ENCODE measurements at places on chromosomes 13 and 19.
A peak's percentile ranks its signal among the peaks of the same experiment; 100 is the strongest.

GRCh38 chr19:44723299-44723951 lies 24.5 kb downstream of the CEACAM16 start:
- no peak for DNase-seq

- DNase-seq, result no peak
These were observed 63.4 kb downstream of the RYR1 start for GRCh38 chr19:38496603-38497487.

- no peak for DNase-seq
These were observed 5.9 kb downstream of the ADGRE2 start for GRCh38 chr19:14772467-14772866.

DNA sequence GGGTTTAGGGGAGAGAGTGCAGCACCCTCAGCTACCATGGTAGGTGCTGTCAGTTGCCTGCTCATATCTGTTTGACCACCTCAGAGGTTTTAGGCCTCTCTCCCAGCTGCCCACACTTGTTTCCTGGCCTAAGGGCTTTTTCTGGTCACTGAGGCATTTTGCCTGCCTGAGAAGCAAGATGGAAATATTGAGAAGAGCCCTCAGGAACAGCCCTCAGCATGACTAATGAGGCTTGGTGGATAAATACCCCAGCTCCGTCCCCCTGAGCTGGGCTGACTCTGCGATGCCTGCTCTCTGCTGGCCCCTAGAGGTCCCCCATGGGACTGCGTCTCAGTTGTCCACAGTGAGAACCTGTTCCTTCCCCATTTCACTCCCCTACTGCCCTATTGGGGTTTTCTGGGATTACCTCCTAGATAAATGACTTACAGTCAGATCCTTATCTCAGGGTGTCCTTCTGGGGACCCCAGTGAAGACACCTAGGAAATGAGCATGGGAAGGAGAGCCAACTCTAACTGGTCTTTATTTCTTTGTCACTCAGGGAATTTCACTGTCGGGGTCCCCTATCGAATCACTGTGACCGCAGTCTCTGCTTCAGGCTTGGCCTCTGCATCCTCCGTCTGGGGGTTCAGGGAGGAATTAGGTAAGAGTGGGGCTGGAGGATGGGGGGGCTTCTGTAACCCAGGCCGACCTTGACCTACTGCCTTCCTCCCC lies 13.3 kb downstream of the PALM3 start:
- peak; percentile 82 for DNase-seq

- no peak for DNase-seq
These were observed 131.4 kb downstream of the TNFRSF19 start for GRCh38 chr13:23701636-23702035.

GRCh38 chr19:55275851-55276719 lies 3.8 kb downstream of the HSPBP1 start:
- DNase-seq, result no peak

- DNase-seq, result no peak
These were observed 897.2 kb downstream of the DIAPH3 start for GRCh38 chr13:59266478-59267063.

- DNase-seq, result no peak
These were observed 6.7 kb downstream of the ZNF865 start for GRCh38 chr19:55611983-55612645.

DNA sequence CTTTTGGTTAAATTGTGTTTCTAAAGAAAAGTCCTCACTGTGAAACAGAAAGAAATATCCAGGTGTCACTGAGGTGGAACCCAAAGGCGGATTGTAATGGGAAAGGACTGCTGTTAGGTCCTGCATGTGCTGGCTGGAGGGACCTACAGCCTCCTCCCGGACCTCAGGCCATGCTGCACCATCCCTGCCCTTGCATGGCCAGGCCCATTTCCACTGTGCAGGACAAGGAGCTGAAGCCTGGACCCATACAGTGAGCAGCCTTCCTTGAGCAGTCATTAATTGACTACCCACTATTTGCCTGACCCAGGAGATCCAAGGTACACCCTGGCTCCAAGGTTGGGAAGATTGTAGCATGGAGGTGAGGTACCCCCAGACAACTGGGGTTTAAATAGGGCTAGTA lies 17.6 kb downstream of the VSTM2B start:
- DNase-seq, result no peak

GRCh38 chr19:29714953-29715700 lies at the start of gene C19orf12:
C19orf12 (minus strand) TSS chr19:29715261; CDS start chr19:29708413, 6,848 bp downstream.
- peak; percentile 67 for DNase-seq

- no peak for DNase-seq
These were observed 12.7 kb downstream of the CLEC4M start for GRCh38 chr19:7775761-7776160.

- DNase-seq, result peak; percentile 87
These were observed 13.3 kb upstream of the ISYNA1 start for GRCh38 chr19:18450931-18451836.

GRCh38 chr13:37663724-37664123 lies 65.2 kb upstream of the POSTN start:
- DNase-seq, result no peak

GRCh38 chr13:50133358-50133953 lies 118.2 kb downstream of the KCNRG start:
- DNase-seq, result no peak
